ENCODE measurements at places on chromosomes 13 and 19. TPM values are rescaled to one million over a fixed set of nuclear protein-coding genes. Genes with fewer than 3 reads are reported as not detected.
A peak's percentile ranks its signal among the peaks of the same experiment; 100 is the strongest.

- H3K4me3 ChIP-seq: no peak overlapping the region
- DNase-seq: peak; percentile 1
- H3K27me3 ChIP-seq: no peaks in the 10 kb centered on the region
- H3K4me1 ChIP-seq: no peaks in the 10 kb centered on the region
- H3K36me3 ChIP-seq: no peaks in the 10 kb centered on the region
- no peak overlapping the region for H3K27ac ChIP-seq
Observed at GRCh38 chr19:30046522-30046921, 104.5 kb downstream of the URI1 start.

- H3K27me3 ChIP-seq: no peaks in the 10 kb centered on the region
- no peak overlapping the region for H3K27ac ChIP-seq
- DNase-seq: no peak
- H3K4me1 ChIP-seq: peaks cover 10% of the 10 kb centered on the region
- H3K4me3 ChIP-seq: no peak overlapping the region
Observed at GRCh38 chr19:18122860-18123795, 25.6 kb downstream of the MAST3 start.

- peak overlapping the region; percentile 78 for H3K27ac ChIP-seq
- no peaks in the 10 kb centered on the region for H3K27me3 ChIP-seq
- DNase-seq: peak; percentile 90
- H3K36me3 ChIP-seq: no peaks in the 10 kb centered on the region
Observed at GRCh38 chr13:49499889-49500660, 4.3 kb downstream of the PHF11 start.

DNA sequence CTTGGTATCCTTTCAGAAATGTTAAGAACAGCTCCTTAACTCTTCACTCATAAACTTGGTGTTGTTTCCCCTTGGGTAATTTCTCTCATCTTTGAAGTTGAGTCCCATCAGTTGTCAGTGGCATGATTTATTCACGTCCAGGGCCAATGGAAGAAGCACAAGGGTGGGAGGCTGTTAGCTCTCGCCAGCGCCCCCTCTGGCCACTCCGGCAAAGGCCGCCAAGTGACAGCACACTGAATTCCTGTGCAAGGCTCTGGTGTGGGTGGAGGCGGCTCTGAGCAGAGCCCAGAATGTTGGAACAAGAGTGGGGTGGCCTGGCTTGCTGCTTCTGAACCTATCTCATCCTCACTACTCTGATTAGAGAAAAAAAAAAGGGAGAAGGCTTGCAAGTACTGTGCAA lies 13.1 kb upstream of the MEDAG start:
- H3K27me3 ChIP-seq: no peaks in the 10 kb centered on the region
- no peak overlapping the region for H3K4me3 ChIP-seq
- no peaks in the 10 kb centered on the region for H3K36me3 ChIP-seq
- DNase-seq: peak; percentile 48
- peaks cover 13% of the 10 kb centered on the region for H3K4me1 ChIP-seq

GRCh38 chr19:14061081-14061749 lies 661 bp downstream of the PALM3 start:
- H3K4me1 ChIP-seq: peaks cover 1% of the 10 kb centered on the region
- peaks cover 29% of the 10 kb centered on the region for H3K27me3 ChIP-seq
- no peak for DNase-seq
- H3K27ac ChIP-seq: no peak overlapping the region

MIER2 gene
- total RNA-seq: 11.4 TPM

DNA sequence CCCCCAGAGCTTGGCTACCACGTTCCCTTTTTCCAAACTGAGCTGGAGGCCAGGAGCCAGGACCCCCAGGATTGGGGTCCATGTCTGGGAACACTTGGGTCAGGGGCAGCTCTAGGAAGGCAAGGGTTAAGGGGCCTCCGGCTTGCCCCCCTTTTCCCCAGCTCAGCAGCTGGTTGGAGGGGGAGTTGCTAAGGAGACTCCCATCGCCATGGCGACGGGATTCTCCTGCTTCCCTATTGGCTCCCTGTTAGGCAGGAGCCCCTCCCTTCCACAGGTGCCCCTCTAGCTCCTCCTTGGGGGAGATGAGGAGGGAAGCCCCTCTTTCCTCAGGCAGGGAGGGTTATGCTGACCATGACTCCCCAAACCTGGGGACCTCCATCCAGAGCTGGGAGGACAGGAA lies 33.9 kb downstream of the PDE4A start:
- peak; percentile 18 for DNase-seq
- H3K27ac ChIP-seq: no peak overlapping the region
- H3K4me3 ChIP-seq: no peak overlapping the region
- H3K27me3 ChIP-seq: no peaks in the 10 kb centered on the region
- H3K36me3 ChIP-seq: peaks cover 3% of the 10 kb centered on the region
- H3K4me1 ChIP-seq: no peaks in the 10 kb centered on the region

DNA sequence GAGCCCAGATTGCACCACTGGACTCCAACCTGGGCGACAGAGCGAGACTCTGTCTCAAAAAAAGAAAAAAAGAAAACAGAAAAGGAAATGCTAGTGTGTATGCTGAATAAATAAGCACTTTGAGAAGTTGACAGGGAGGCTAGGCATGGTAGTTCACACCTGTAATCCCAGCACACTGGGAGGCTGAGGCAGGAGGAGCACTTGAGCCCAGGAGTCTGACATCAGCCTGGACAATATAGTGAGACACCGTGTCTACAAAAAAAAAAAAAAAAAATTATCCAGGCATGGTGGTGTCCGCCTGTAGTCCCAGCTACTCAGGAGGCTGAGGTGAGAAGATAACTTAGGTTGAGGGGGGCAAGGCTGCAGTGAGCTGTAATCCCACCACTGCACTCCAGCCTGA lies 19.1 kb upstream of the LDLR start:
- no peaks in the 10 kb centered on the region for H3K4me1 ChIP-seq
- H3K27me3 ChIP-seq: no peaks in the 10 kb centered on the region
- no peak for DNase-seq
- no peak overlapping the region for H3K27ac ChIP-seq
- no peak overlapping the region for H3K4me3 ChIP-seq

DNA sequence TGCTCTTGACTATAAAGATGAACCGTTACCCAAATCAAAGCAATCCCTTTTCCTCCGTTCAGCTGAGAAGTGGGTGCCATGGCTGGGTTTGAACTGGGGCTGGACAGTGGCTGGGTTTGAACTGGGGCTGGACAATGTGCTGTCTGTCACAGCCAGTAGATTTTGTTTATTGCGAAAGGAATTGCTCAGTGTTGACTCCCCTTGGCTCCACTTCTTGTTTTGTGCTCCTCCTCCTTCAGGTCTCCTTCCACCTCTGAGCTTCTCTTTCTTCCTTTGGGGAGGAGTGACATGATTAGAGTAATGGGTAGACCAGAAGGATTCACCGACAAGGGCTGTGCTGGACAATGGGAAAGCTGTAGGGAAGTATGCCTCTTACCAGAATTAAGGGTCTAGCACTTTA lies 19.4 kb upstream of the MBNL2 start:
- H3K4me1 ChIP-seq: peaks cover 5% of the 10 kb centered on the region
- no peak overlapping the region for H3K27ac ChIP-seq
- no peak for DNase-seq
- no peaks in the 10 kb centered on the region for H3K27me3 ChIP-seq

DNA sequence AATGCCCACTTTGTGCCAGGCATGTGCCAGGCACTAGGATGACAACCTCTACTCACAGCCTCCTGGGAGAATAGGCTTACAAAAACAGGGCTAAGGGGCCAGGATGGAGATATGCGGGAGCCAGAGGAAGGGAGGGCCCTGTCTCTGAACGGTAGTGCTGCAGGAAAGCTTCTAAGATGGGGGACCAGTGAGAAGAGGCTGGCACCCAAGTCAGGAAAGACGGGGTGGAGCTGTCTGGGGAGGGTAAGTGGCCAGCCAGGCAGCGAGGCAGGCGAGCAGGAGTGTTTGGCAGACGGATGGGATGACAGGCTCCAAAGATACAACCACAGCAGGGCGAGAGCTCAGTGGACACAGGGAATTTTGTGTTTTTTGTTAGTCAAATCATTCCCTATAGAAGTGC lies 44.7 kb upstream of the GPI start:
- H3K27me3 ChIP-seq: no peaks in the 10 kb centered on the region
- no peak for DNase-seq
- no peak overlapping the region for H3K27ac ChIP-seq
- H3K4me1 ChIP-seq: peaks cover 27% of the 10 kb centered on the region

CKM gene
- total RNA-seq: not detected

GRCh38 chr19:35061583-35062373 lies 20.3 kb downstream of the HPN start:
- no peak overlapping the region for H3K4me3 ChIP-seq
- peaks cover 4% of the 10 kb centered on the region for H3K27me3 ChIP-seq
- no peaks in the 10 kb centered on the region for H3K4me1 ChIP-seq

DNA sequence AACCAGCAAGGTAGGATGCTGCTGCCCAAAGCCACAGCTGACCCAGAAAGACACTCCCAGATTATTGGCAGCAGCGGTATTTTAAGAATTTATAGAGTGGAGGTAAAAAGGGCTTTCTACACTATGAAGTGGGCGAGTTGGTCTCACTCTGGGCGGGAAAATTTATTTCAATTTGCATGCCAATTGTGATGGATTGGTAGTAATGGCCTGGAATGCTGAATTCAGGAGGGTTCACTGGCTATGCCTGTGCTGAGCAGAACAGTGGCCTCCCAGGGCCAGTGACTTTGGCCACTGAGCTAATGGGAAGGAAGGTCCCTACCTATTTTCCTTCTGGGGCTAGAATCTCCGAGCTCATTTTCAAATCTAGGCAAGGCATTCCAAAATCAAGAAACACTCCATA lies 243.5 kb downstream of the TSHZ3 start:
- H3K27ac ChIP-seq: no peak overlapping the region
- no peaks in the 10 kb centered on the region for H3K4me1 ChIP-seq
- no peak for DNase-seq
- H3K27me3 ChIP-seq: no peaks in the 10 kb centered on the region

DNA sequence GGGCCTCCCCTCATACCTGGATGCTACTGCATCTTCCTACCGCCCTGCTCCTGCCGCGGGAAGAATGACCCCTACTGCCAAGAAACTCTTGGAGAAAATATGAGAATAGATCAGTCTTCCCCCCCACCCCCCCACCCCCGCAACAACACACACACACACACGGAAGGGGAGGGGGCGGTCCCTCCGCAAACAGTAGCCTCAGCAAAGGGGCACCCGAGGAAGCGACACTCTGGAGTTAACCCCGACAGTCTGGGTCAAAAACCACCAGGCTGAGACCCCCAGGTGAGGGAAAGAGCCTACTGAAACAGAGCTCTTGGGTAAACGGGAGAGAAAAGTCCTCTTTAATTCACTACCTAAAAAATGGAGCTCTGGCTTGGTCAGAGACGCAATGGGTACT lies 1.2 kb downstream of the MED26 start:
- peak overlapping the region; percentile 81 for H3K4me3 ChIP-seq
- peaks cover 18% of the 10 kb centered on the region for H3K36me3 ChIP-seq
- DNase-seq: no peak
- no peaks in the 10 kb centered on the region for H3K27me3 ChIP-seq
- 0 out of 2 replicates have a peak, but pooled peaks cover 2% of the 10 kb centered on the region for H3K4me1 ChIP-seq

DNA sequence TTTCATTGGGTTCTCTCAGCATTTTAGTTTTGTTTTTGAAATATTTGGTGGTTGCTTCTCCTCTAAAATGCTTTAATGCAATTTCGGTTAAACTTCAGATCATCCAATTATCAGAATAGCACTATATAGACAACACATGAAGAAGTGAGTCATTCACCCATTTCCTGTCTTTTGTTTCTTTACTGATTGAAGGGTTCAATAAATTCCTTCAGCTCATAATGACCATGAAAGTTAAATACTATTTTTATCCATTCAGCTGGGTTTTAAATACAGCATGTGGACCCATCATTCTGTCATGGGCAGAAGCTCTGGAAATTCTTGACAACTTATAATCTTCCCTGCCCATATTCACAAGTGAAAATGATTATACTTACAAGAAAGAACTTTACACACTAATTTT lies 187.2 kb downstream of the ITGBL1 start:
- no peaks in the 10 kb centered on the region for H3K36me3 ChIP-seq
- DNase-seq: no peak
- no peak overlapping the region for H3K4me3 ChIP-seq

DNA sequence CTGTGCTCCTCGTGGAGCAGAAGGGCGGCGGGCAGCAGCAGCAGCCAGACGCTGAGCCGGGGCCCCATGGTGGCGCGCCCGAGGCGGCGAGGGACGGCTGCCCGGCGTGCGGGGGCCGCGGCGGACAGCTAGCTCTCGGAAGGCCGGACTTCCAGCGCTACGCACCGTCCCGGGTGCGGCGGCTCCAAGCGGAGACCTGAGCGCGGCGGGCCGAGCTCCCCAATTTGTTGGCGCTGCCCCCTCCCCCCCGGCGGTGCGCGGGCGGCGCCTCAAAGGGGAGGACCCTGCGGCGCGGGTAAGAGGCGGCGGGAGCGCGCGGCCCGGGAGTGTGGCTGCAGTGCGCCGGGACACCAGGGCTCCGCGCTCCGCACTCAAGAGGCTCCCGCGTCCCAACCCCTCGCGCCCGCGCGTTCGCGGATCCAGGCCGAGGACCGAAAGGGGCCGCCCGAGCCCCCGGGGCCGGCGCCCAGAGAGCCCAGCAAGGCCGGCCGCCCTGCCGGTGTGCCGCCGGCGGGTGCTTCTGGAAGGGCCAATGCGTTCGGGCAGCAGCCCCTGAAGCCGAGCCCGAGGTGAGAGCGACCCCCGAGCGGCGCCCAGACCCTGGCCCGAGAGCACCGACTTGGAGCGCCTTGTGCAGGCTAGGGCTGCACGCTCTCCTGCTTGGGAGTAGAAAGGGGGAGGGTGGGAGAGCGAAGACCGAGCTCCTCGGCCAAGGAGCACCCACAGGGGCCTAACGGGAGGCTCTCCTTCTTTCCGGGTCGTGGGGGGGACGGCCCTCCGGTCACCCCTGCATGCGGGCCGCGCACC lies at the start of the genes COL4A1 and COL4A2:
Gene COL4A1, minus strand, starts transcription at position 198 of the 807 bp plus-strand sequence. Its CDS starts 130 bp downstream, at position 68.
Gene COL4A2, plus strand, starts transcription at position 325 of the 807 bp plus-strand sequence. CDS start 620 bp downstream, outside the sequence.
- H3K27me3 ChIP-seq: no peaks in the 10 kb centered on the region
- peak within 1 kb of the TSS; percentile 84 for H3K4me3 ChIP-seq
- H3K4me1 ChIP-seq: peaks cover 34% of the 10 kb centered on the region
- peaks cover 41% of the 10 kb centered on the region for H3K36me3 ChIP-seq
- peak within 1 kb of the TSS; percentile 78 for H3K27ac ChIP-seq

PSG1 gene
- 1.1 TPM for total RNA-seq

ZNF880 gene
- total RNA-seq: 28.9 TPM

DNA sequence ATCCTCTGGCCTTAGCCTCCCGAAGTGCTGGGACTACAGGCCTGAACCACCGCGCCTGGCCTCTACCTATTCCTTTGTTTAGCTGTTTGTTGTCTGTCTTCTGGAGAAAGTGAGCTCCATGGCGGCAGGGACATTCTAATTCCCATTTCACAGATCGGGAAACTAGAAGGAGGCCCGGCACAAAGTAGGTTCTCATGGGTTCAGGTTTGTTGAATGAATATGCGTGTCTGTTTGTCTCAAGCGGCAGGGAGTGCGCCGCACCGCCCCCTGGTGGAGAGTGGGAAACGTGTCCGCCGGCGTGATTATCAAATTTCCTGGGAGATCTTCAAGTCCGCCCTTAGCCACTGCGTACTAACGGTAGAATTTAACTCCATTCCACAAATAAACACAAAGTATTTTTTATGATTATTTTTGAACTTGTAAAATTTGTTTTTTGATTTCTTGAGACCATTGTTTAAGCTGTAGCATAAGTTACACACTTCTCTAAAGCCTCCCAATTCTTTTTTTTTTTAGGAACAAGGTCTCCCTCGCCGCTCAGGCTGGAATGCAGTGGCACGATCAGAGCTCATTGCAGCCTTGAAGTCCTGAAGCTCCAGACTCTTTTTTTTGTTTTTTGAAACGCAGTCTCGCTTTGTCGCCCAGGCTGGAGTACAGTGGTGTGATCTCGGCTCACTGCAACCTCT lies 8.9 kb upstream of the CCDC9 start:
- peak; percentile 75 for DNase-seq
- no peaks in the 10 kb centered on the region for H3K36me3 ChIP-seq
- H3K27ac ChIP-seq: no peak overlapping the region
- H3K4me1 ChIP-seq: peaks cover 14% of the 10 kb centered on the region
- no peaks in the 10 kb centered on the region for H3K27me3 ChIP-seq

KIR2DL1 gene
- total RNA-seq: not detected

SULT2A1 gene
- not detected for total RNA-seq

- H3K4me3 ChIP-seq: no peak overlapping the region
- H3K27ac ChIP-seq: peak overlapping the region; percentile 57
- peak; percentile 98 for DNase-seq
- H3K4me1 ChIP-seq: peaks cover 26% of the 10 kb centered on the region
- peaks cover 14% of the 10 kb centered on the region for H3K36me3 ChIP-seq
Observed at GRCh38 chr19:8367327-8368001, 3.5 kb downstream of the ANGPTL4 start.

All from IMR-90 (cell line).